ENCODE measurements at places on chromosomes 5 and 9.
A peak's percentile ranks its signal among the peaks of the same experiment; 100 is the strongest.

GRCh38 chr5:173831196-173831914 lies 56.8 kb upstream of the CPEB4 start:
- no peak for DNase-seq

- DNase-seq = no peak
Observed at GRCh38 chr5:122500245-122501088, 188.4 kb downstream of the SNCAIP start.

DNA sequence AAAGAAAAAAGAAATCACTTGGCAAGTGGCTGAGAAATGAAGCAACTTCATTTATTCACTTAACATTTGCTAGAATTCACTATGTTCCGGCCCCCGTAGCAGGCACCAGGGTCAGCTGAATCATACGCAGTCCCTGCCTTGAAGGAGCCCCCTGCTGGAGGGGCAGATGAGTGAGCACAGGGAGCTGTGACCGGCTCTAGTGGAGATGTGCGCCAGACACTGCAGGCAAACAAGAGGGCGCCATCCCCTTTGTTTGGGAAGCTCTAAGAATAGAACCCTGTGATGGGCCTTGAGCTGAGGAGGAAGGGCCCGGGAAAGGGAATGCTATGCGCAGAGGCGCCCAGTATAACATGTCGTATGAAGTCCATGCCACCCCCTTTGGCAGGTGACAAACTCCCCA lies 20.2 kb upstream of the RPL26L1 start:
- no peak for DNase-seq

DNA sequence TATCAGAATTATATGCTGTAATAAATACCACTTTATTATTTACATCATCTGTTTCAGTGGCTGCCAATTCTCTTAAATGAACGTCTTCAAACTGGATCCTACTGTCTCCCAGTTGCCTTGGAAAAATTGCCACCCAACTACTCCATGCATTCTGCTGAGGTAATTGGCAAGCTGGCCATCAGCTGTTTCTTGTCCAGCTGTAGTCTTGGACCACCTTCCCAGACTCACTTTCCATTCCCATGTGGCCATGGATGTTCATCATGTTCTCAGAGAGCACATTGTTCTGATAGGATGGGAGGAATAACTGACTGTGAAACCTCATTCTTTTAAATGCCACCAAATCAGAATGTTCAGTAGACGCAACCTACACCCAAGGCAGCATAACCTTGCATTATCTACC lies 157.5 kb downstream of the DOCK8 start:
- no peak for DNase-seq

DNA sequence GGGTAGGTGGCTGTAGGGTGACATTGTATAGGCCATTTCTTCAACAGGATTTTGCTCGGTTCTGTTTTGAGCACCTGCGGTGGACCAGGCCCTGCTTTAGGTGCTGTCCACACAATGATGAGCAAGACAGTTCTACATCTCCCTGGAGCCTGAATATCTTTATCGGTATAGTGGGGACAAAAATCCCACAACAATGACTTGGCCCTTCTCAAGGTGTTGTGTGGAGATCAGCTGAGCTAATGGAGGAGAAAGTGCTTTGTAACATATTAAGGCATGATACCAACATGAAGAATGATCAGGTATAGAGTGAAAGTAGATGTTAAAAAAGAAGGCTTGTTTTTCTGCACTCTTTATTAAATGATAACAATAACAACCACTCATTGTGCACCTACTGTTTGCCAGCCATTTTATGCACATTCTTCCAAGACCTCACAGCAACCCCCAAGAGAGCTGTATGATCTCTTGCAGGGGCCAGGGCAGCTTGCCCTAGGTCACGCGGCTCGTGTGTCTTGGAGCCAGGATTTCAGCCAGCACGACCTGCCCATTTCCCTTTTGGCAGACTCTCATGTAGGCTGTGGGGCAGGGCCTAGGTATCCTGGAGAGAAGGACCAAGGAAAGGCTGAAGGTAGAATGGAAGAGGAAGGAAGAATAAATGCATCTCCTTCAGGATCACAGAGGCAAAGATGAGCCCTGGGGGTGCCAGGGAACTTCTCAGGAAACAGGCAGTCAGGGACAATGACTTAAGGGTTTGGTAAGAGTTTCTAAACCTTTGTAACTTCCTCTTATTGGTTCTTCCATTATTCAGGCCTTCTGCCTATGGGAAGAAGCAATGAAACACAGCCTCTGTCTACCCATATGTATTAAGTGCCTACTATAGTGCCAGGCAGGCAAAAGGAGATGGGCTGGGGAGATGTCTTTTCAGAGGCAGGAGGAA lies 50.0 kb upstream of the PPARGC1B start:
- no peak for DNase-seq

DNA sequence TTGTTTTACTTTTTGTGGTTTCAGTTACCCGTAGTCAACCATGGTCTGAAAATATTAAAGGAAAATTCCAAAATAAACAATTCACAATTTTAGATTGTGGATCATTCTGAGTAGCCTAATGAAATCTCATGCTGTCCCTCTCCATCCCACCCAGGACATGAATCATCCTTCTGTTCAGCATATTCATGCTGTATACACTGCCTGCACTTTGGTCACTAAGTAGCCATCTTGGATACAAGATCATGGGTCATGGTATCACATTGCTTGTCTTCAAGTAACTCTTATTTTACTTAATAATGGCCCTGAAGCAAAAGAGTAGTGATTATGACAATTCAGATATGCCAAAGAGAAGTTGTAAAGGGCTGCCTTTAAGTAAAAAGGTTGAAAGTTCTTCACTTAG lies 536.5 kb upstream of the ACO1 start:
- DNase-seq = no peak

DNA sequence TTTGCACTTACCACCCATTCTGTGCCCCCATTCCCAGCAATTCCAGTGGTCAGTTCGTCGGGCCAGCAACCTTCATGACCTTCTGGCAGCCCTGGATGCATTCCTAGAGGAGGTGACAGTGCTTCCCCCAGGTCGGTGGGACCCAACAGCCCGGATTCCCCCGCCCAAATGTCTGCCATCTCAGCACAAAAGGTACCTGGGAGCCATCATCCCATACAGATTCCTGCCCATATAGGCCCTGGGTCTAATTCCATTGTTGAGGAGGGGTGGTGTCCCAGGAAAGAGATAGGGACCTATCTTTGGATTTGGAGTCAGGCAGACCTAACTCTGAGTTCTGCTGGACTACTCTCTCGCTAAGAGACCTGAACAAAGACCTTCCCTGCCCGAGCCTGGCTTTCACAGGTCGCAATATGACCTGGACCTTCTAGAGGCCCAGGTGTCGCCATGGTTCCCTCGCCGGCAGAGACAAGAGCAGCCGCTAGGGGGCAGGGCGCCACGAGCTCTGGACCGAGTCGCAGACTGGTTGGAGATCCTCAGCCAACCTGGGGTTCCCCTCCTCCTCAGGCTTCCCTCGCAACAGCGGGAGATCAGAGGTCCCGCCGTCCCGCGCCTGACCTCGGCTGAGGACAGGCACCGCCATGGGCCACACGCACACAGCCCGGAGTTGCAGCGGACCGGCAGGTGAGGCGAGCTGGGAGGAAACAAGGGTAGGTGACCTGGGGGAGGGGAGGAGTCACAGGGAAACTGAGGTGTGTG lies 3.1 kb downstream of the SLC4A9 start:
- DNase-seq = no peak

- DNase-seq = no peak
Observed at GRCh38 chr5:119792161-119792799, 162.9 kb downstream of the FAM170A start.

DNA sequence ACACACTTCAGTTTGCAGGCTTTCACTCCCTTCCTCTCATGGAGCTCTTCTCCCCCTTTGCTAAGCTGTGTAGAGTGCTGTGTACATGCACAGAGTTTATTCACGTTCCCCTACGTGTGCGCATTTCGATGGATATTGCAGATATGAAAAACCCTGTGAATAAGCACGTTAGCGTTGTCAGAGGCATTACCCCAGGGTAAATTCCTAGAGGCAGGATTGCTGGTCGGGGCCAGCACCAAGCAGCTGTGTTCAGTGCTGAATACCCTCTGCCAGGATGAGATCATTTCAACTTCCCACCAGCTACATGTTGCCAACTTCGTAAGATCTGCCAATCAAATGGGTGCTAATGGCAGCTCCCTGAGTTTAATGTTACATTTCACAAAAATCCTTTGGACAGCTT lies 172.3 kb upstream of the PPP1R26 start:
- no peak for DNase-seq

GRCh38 chr5:134003817-134004625 lies 754 bp downstream of the VDAC1 start:
- DNase-seq = no peak

GRCh38 chr5:14028938-14029584 lies 84.6 kb upstream of the DNAH5 start:
- DNase-seq = no peak

- no peak for DNase-seq
Observed at GRCh38 chr5:174834081-174834480, 109.7 kb downstream of the MSX2 start.

GRCh38 chr9:92044936-92045335 lies 70.3 kb downstream of the SPTLC1 start:
- DNase-seq = no peak

DNA sequence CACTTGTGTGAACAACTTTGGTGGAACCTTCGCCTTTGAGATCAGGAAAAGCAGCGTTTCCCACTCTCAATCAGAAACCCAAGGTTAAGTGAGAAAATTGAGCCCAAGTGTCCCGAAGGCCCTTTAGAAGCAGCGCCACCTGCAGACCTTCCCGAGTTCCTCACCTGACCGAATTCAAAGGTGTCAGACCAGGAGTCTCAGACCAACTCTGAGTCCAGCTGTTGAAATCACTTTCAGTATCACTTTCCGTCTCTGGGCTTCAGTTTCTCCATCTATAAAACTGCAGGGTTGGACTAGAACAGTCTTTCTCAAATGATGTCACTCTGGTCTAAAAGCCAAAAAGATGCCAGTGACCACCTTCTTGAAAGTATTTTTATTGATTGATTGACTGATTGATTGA lies 31.7 kb upstream of the GRHPR start:
- no peak for DNase-seq

DNA sequence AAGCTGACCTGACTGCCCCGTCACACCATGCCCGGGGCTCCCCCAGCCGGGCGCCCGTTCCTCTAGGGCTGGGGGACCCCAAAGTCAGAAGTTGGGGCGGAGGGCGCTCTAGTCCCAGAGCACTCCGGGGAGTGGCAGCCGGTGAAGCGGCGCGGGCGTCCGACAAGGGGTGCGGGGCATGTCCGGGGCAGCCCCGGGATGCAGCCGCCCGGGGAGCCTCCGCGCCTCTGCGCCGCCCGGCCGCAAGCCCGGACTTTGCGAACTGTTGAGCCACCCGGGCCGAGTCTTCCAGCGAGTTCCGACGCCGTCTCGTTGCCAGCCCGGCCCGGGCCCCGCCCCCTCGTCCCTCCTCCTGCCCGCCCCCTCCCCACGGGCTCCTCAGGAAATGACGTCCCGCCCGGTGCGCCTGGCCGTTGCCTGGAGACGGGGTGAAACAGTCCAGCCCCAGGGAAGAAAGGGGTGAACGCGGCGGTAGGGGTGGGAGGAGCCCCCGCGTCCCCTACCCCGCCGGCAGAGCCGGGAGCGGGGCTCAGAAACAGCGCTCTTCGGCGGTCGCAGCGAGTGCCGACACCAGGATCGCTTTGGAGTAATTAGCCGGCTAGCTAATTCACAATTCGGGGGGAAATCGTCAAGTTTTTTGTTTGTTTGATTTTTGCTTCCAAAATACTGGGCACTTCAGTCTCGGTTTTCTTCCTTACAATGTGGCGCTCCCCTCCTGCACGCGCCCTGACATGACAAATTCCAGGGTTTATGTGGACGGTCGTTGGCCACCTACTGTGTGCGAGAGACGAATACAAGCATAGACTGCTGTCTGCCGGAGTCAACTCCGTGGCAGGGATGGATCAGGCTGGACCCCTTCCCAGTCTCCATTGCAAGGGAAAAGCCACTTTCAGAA lies at the start of gene WHRN:
Gene WHRN (minus strand): TSS at position 287 of the 895 bp plus-strand sequence. CDS start 672 bp downstream, outside the sequence.
- DNase-seq = peak; percentile 52

GRCh38 chr5:34587355-34588241 lies 68.5 kb upstream of the RAI14 start:
- DNase-seq = no peak

GRCh38 chr9:94445863-94446262 lies 109.0 kb upstream of the PCAT7 start:
- DNase-seq = no peak

DNA sequence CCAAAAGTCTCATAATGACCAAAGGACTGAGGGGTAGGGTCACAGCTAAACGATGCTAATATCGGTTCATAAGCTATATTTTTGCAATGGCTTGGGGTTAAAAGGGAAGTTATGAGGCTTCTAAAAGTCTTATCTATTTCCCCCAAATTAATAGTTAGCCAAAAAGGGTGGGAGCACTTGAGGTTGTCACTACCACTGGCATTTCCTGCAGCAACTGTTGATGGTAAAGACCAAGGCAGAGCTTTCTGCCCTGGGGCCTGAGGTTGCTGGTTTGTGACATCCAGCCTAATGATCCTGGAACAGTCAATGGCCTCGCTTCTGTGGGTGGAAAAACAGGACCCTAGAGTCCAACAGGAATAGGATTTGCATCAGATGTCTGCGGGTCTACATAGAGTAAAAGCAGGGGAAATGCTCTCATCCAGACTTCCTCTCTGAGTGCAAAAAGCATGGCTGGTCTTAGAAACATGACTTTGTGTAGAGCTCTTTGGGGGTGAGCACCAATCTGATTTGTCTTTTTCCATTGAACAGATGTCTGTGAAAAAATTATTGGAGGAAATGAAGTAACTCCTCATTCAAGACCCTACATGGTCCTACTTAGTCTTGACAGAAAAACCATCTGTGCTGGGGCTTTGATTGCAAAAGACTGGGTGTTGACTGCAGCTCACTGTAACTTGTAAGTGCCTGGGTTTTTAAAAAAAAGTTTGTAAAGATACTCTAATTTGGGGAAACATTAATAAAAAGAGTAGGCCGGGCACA lies 2.7 kb downstream of the GZMA start:
- DNase-seq = no peak

- no peak for DNase-seq
Observed at GRCh38 chr9:121439711-121440664, 59.7 kb downstream of the GGTA1 start.

- DNase-seq = no peak
Observed at GRCh38 chr9:16964228-16964627, 93.8 kb upstream of the BNC2 start.

DNA sequence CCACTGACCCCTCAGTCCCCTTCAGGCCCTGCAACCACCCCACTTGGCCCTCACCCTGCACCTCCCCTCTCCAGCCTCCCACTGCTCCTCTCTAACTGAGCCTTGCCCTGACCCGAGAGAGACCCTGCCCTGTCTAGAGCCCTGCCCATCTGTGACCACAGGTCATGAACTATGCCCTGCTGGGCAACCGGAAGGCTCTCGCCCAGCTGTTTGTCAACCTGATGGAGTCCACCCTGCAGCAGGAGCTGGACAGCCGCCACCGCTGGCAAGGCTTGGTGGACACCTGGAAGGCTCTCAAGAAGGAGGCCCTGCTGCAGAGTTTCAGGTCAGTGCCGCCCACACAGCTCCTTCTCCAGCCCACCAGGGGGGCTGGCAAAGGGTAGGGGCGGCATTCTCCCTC lies 9.4 kb downstream of the CCDC180 start:
- DNase-seq = no peak

- no peak for DNase-seq
Observed at GRCh38 chr5:32127711-32128110, 46.4 kb downstream of the GOLPH3 start.
